Fibroblast of gingiva (primary cell): ENCODE measurements at places on chromosomes 2 and 18.
A peak's percentile ranks its signal among the peaks of the same experiment; 100 is the strongest.

- no peak for DNase-seq
Observed at GRCh38 chr2:68791914-68792313, 57.3 kb downstream of the ARHGAP25 start.

- no peak for DNase-seq
Observed at GRCh38 chr2:144067506-144067905, 452.4 kb downstream of the ZEB2 start.

GRCh38 chr2:48423376-48423775 lies 106.6 kb upstream of the STON1 start:
- DNase-seq = peak; percentile 84

DNA sequence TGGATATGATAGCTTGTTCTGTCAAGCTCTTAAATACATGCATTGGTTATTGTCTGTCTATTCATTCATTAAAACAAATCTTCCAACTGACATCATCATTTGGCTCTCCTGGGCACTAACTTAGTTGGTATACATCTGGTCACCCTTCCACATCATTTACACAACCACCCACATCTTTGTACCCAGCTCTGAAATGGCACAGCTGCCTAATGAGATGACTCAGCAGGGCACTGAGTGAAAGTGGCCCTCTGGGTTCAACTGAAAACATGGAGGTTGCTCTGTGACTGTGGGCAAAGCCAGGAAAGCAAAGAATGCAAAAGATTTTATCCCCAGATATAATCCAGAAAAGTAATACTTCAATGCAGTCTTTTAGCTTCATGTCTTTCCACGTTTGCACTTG lies 234.0 kb upstream of the MAP2 start:
- no peak for DNase-seq

DNA sequence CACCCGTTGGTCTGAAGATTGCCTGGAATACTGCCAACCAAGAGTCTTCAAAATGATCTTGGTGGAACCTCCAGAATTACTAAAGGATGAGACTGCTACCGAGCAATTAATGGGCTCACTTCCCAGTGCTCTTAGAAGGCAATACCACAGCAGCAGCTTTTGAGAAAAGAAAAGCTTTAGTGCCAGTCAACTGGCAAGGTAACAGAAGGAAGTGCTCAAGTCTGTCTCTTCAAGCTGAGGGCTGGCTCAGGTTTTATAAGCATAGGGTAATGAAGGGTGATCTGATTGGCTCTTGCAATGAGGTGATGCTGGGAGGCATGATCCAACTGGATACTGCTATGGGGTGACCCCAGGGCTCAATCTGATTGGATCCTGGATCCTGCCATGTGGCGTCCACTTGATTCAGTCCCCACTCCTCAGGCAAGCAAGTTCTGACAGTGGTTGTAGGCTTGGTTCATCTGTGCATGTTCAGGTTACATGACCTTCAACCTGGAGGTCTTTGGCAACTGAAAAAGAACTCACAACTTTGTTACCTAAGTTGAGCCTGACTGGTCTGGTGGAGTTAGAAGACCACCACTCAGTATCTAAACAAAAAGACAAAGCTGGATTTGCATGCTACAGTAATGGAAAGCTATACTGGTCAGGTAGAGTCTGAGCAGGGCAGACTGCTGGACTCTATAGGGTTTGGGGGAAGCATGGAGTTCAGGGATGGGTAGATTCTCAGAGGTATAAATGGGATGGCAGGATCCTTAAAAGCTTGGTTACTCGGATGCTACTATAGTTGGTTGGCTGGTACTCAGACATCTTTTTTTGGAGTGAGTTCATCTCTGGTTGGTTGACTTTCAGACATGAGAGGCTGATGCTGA lies 14.0 kb upstream of the RIF1 start:
- DNase-seq = no peak

GRCh38 chr18:38790303-38790702 lies 1224.7 kb upstream of the CELF4 start:
- no peak for DNase-seq

GRCh38 chr18:7786569-7786968 lies 219.5 kb downstream of the PTPRM start:
- DNase-seq = no peak

DNA sequence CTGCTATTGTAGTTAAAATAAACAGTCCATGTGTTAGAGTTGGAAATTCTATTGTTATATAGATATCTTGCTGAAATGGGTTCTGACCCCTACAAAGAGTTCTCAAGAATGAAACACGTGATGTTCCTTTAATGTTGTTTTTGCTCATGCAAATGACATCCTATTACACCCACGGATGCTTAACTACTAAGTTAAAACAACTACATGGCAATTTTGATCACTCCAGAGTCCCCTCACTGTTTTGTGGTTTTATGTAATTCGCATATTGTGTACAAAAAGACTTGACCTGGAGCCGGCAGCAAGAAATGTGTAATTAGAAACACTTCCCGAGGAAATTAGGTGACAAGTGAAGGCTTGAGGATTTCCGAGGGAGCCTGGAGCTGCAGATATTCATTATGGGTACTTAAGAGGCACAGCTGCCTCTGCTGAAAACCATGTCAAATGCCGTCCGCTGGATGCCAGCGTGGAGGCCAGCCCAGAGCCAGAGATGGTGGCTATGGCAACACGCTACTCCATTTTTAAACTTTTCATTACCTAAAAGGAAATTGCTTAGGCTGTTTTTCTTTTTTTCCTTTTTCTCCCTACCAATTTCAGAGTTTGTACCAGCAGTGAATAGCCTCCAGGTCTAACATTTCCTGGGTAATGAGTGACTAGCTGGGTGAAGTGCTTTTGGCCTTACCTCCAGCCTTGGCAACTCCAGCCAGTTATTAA lies 21.0 kb upstream of the CABLES1 start:
- DNase-seq = peak; percentile 80

DNA sequence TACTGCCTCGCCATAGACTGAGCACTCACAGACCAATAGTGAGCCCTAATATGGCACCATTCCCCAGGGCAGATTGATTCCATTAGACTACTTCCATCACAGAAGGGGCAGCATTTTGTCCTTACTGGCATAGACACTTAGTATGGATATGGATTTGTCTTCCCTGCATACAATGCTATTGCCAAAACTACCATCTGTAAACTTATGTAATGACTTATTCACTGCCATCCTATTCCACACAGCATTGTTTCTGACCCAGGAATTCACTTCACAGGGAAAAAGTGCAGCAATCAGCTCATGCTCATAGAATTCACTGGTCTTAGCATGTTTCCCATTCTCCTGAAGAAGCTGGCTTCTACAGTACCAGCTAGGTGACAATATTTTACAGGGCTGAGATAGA lies 179.0 kb downstream of the PPP1R1C start:
- no peak for DNase-seq

GRCh38 chr2:1055014-1055595 lies 104.5 kb downstream of the SNTG2 start:
- peak; percentile 21 for DNase-seq

DNA sequence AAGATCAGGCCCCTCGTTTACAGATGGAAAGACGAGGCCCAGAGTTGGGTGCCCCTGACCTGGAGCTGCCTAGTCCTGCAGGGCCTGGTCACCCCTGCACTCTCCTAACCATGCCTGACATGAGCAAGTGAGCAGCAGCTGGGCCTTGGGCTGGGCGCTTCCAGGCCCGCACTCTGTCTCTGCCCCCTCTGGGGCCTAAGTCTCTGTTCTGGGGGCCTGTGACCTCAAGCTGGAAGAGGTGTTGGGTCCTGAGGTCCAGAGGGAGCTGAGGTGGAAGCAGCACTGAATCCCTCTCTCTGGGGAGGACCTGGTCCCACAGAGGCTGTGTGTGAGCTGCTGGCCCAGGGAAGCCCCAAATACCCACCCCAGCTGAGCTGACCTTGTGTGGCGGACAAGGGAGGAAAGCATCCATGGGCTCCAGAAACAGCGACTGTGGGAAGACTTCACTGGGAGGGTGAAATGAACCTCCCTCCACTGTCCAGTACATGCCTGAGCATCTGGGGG lies 46.1 kb upstream of the GPC1 start:
- DNase-seq = no peak

DNA sequence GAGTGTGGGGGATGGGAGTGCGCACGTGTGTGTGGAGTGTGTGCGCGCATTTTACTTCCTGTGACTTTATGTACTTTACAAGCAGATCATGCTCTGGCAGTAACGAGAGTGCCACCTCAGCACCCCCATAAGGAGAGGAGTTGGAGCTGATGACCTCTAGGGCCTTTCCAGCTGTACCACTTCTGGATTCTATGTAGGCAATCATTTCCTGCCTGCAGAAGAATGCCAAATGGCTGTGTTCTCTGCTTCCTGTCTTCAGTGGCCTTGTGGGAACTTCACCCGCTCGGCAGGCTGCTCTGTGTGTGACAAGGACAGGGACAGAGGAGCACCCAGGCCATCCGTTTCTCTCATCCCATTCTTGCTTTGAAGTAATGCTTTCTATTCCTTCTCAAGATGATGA lies 22.8 kb upstream of the ZNF385B start:
- DNase-seq = no peak

DNA sequence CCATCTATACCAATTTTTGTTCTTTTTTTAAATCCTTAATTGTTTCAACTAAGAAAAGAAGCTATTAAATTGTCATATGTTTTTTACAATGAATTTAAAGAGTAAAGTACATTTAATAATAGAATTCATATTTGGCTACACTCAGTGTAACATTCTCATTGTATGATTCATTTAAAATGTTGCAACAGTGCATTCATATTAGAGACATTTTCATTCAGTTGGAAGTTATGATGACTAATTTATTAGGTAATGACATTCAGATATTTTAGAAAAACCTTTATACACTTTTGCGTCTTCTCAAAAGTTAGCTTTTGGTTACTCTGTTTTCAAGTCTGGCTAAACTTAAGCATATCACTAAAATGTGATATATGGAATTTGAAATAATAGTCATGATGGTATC lies 887.5 kb upstream of the NRXN1 start:
- peak; percentile 47 for DNase-seq

GRCh38 chr2:209526561-209526960 lies 102.7 kb downstream of the MAP2 start:
- no peak for DNase-seq

- no peak for DNase-seq
Observed at GRCh38 chr18:57957210-57957609, 86.8 kb upstream of the NEDD4L start.

- DNase-seq = peak; percentile 78
Observed at GRCh38 chr2:105239924-105240323, 1.6 kb upstream of the GPR45 start.

DNA sequence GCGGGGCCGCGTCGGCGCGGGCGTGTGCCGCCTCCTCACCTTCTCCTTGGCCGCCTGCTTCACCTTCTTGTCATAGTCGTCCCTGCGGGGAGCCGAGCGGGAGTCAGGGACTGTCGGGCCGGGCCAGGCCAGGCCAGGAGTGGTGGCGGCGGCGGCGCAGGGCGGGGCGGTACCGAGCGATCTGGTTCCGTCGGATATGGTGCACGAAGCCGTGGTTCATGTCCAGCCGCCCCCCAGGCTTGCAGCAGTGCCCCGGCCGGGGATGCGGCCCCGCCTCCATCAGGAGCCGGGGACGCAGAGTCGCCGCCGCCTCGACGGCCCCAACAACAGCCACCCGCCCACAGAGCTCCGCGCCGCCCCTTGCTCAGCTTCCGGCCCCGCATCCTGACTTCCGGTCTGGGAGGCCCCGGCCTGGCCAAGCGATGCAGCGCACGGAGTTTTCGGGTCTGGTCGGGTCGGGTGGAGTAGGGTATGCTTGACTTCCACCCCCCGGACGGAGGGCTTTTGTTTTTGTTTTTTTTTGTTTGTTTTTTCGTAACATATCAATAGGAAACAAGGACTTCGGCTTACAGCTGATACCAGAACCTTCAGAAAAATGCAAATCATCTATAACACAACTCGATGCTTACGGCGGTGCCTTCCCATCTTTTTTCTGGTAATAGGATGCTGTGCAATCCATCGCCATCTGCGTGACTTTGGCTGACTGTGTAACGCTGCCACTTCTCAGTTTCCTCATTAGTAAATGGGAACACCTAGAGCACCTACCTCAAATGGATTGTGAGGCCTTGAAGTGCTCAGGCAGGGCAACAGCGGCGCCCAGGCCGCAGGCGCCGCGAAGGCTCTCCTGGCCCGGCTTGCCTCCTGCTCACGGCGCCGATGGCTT lies at the start of gene C2orf68:
C2orf68 (minus strand) TSS at position 362 of the 883 bp plus-strand sequence; CDS start at position 280, 82 bp downstream.
- peak; percentile 84 for DNase-seq

DNA sequence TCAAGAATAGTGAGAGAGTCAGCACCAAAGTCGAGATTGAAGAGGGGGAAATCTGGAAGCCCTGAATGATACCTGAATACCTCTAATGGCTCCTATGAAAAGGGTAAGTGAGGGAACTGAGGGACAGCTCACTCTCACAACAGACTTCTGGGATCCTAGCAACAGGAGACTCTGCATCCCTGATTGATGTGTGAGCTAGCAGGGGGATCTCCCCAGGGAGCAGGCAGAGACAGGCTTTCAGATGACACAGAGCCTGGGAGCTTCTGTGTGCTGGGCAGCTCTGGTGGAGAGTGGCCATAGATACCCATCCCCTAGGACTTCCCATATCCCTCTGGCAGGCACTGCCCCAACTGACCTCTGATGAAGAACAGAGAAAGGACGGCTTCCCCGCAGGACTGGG lies 206.2 kb downstream of the EXOC6B start:
- no peak for DNase-seq

- DNase-seq = no peak
Observed at GRCh38 chr2:170814533-170815230, 2.0 kb upstream of the GAD1 start.

GRCh38 chr2:133085646-133086045 lies 415.6 kb upstream of the LYPD1 start:
- DNase-seq = no peak

- no peak for DNase-seq
Observed at GRCh38 chr18:77948567-77948966, 698.9 kb downstream of the GALR1 start.

DNA sequence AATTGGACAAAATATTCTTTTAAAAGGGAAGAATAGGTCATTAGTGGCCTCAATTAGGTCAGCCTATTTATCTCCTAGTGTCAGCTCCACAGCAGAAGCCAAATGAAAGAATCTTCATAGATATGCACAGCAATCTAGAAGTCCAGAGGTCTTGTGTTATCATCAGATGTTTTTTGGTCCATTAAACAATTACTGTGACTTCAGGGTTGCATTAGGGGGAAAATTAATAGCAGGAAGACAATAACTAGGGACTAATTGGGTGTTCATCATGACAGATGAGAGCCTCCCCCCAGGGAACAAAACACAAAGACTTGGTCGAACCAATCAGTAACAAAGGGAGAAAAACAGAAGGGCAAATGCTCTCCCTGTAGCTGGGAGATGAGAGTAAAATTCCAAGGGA lies 264.7 kb downstream of the PTH2R start:
- DNase-seq = no peak

GRCh38 chr18:76709659-76710645 lies 112.4 kb upstream of the ZNF236 start:
- peak; percentile 61 for DNase-seq

- DNase-seq = no peak
Observed at GRCh38 chr2:23536326-23536725, 151.3 kb downstream of the KLHL29 start.

- DNase-seq = peak; percentile 32
Observed at GRCh38 chr2:20224716-20225293, at the start of gene SDC1. Gene SDC1, minus strand, starts transcription at chr2:20225130. Its CDS starts 263 bp downstream, at chr2:20224867.

DNA sequence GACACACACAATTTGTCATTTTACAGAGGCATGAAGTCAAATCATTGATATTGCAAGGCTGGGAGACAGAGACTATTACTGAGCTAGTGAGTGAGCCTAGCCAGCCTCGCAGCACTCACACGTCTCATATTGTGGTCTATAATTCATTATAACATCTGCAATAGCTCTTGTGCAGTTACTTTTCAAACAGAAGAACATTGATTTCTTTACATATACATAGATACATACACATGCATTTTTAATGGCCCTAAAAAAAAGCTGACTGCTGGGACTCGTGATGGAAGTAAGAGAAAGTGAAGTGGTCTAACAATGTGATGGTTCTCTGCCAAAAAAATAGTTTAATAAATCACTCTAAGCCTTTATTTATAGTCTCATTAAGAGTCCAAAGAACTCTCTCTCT lies 56.8 kb downstream of the KIAA2012 start:
- no peak for DNase-seq
